NCI-H187 (cell line): ENCODE measurements at places on chromosomes 2 and 18.

DNA sequence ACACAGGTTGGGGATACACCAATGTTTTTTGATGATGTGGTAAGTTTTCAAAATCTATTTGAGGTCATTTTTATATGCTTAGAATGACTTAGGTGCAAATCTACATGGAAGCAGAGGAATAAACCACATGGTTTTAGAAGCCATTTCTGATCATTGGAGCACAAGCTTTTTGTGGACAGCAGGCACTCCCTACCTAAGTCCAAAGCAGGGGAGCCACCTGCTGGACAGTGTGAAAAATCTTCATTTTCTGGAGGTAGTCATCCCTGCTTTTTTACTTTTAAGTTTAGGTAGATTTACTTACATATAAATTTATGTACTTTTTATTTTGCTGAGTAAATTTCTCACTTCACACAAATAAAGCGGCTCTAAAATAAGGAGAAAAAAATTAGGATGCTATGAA, 323.2 kb downstream of the PLCL1 start:
- no peak for DNase-seq

DNA sequence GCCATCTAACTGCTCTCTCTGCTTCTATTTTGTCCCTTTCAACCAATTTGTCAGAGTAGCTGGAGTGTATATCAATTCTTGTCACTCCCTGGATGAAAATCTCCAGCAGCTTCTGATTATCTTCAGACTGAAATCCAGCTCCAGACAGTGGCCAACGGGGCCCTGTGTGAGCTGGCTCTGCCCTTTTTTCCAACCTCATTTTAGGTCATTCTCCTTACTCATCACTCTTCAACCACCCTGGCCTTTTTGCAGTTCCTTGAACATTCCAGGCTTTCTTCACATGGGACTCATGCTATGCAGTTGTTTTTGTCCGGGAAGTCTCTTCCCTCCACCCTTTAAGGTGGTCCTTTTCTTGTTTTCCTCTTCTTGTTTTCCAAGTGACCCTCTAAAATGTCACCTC, 15.4 kb upstream of the FAP start:
- DNase-seq = no peak

DNA sequence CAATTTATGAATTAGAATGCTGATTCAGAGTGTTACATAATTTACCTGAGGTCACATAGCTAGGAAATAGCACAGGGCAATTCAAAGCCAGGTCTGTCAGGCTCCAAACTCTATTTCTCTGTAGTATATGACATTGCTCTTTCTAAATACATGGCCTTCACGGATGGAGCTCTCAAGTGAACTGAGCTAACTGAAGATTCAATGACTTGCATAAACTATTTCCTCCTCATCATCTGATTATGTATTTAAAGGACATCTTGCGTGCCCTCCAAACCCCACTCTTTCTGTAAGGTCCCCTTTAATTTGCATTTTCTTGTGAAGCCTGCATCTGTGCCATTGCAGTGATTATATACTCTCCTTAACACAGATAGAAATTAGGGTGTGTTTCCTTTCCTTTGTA, 537.4 kb upstream of the VRK2 start:
- DNase-seq = no peak

DNA sequence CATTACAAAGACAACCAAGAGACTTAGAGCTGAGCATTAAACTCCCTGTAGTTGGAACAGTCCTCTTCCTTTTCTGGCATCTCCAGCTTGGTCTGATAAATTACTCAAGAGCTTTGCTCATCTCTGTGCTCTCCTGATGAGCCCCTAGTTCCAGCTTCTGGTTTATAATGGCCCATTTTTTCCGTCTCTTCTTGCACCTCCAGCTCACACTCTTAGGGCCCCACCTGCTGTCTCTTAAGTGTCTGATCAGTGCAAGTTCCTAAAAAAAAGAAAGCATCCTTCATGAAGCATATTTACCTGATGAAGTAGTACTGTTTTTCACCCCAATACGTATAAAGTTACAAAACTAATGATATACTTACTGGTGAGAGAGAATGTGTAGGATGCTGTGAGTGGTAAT, 822.9 kb downstream of the RNF144A start:
- no peak for DNase-seq

GRCh38 chr18:72091369-72091768, 452.8 kb downstream of the CBLN2 start:
- DNase-seq = no peak

- no peak for DNase-seq
Observed at GRCh38 chr2:12008425-12009061, 262.1 kb downstream of the LPIN1 start.

- no peak for DNase-seq
Observed at GRCh38 chr2:81195017-81195773, 890.6 kb upstream of the LRRTM1 start.

GRCh38 chr2:144707736-144708326, 187.9 kb upstream of the ZEB2 start:
- DNase-seq = no peak

DNA sequence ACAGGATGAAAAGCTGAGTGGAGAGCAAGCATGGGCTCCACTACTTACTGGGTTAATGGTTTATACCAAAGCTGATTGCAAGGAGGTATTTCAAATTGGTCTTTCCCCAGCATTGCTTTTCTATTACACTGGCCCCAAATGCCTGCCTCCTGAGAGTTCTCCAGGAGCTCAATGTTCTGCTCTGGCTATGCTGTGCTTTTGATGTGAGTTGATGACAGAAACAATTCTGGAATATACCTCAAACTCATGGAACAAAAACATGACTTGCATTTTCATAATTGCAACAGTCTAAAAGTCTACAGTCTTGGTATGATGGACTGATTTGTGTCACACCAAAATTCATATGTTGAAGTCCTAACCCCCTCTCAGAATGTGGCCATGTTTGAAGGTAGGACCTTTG, 258.0 kb downstream of the CDH20 start:
- DNase-seq = no peak

DNA sequence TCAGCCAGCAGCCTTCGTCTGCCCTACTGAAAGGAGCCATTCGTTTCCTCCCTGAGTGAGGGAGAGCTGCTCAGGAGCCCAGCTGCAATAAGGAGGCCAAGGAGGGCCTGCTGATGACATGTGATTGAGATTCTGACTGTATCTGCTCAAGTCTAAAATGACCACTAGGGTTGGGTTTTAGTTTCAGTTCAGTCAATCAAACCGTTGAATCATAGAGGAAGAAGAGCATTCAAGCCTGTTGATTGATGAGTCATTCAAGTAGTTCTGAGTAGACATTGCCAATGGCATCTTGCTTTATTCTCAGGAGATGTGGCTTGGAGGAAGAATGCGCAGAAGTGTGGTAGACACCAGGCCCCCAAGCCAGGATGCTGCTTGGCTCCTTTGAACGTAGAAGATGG, 19.9 kb upstream of the BCL2L11 start:
- DNase-seq = no peak

- no peak for DNase-seq
Observed at GRCh38 chr2:142938240-142938639, 60.8 kb downstream of the KYNU start.

GRCh38 chr2:209526561-209526960, 102.7 kb downstream of the MAP2 start:
- DNase-seq = no peak

DNA sequence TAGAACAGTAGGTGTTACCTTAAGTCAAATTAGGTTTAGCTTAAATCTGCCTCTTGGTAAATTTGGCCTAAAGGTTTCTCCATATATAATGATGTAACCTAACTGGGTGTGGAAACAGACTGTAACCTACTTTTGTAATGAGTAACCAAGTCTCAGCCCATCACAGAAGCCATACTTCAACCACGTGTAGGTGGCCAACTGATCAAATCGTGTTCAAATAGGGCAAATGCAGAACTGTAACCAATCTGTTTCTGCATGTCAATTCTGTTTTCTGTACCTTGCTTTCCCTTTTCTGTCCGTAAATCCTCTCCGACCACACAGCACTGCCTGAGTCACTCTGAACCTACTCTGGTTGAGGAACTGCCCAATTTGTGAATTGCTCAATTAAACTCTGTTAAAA, 34.0 kb upstream of the PLA2R1 start:
- DNase-seq = no peak

- peak; percentile 47 for DNase-seq
Observed at GRCh38 chr2:59249441-59250306, 1008.5 kb upstream of the FANCL start.

GRCh38 chr18:58639751-58640427, 11.0 kb upstream of the ALPK2 start:
- no peak for DNase-seq

- peak; percentile 41 for DNase-seq
Observed at GRCh38 chr18:59900222-59901128, 679 bp downstream of the PMAIP1 start.

- no peak for DNase-seq
Observed at GRCh38 chr18:963276-963675, 58.6 kb downstream of the ADCYAP1 start.

GRCh38 chr2:82811946-82812345, 1647.1 kb downstream of the SUCLG1 start:
- no peak for DNase-seq

- DNase-seq = no peak
Observed at GRCh38 chr2:149692961-149693396, 105.4 kb upstream of the MMADHC start.

GRCh38 chr2:67752969-67753368, 309.8 kb downstream of the C1D start:
- DNase-seq = no peak

DNA sequence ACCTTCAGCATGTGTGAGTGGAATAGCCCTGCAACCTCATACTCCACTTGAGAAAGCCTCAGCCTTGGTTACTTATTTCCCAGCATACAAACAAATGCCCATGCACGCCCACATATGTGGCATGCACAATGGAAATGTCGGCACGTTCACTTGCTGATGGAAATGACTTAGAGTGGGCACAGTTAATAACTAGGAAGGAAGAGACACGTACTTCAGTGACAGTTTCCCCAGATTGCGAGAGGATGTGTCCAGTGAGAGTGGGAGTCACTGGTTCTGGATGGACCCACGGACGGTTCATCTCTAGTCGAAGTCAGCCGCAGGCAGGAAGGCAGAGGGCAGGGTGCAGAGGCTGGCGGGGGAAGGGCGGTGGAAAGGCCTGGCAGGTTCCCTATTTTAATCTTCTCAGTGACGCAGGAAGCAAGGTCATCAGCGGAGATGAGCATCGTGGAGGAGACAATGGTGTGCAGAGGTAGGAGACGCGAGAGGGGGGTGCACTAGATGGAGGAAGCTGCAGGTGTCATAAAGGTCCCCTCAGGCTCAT, 350.7 kb upstream of the MYT1L start:
- DNase-seq = no peak

- no peak for DNase-seq
Observed at GRCh38 chr2:111897924-111898702, at the start of gene MERTK. Gene MERTK, plus strand, starts transcription at chr2:111898607. Its CDS starts 129 bp downstream, at chr2:111898736.

DNA sequence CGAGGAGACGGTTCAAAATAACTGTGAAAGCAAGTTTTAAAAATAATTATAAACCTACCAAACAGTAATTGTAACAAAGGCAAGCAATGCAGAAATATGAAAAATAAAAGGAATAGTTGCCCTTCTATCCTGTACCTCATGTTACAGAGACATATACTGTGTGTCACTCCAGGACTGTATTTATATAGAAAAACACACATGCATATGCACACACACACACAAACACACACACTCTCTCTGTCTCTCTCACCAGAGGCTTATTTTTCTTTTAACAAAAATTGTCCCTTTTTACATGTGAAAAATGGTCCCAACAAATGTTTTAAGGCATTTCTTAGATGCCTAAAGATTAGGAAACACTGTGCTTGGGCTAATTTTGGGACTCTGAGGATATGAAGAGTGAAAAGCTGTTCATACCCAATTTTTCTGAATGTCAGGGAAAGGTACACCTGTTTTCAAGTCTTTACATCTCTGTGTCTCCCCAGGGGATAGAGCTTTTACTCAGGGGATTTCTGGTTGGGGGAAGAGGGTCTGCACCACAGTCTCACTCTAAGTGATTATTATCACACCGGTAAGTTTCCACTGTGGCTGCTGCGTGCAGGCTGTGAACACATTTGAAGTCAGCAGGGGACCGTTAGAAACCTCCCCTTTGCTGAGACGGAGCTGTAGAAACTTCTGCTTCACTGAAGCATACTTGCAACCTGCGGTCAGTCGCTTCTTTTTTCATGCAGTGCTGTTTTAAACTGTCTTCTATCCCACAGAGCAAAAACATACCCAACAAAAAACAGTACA, 51.4 kb upstream of the SPAG16 start:
- no peak for DNase-seq

GRCh38 chr18:45554389-45554737, 60.9 kb upstream of the SLC14A2 start:
- no peak for DNase-seq

DNA sequence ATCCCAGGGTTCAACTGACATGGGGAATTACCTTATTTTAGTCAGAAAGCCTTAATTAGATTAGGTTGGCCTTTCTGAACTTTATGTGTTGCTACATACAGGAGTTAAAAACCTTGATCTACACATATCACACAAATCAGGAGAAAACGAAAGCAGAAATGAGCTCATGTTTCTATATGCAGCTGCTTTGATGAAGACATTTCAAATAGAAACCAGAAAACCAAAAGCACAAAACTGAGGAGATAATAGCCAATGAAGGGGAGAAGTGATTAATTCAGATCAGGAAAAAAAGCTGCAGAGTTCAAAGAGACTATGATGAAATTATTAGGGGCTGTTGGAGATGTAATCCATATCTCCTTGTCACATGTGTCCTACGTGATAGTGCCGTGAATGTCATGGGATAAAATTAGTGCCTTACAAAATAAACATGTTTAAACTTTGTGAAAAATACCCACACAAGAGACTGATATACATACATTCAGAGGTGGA, 255.0 kb downstream of the CAMKMT start:
- DNase-seq = no peak

DNA sequence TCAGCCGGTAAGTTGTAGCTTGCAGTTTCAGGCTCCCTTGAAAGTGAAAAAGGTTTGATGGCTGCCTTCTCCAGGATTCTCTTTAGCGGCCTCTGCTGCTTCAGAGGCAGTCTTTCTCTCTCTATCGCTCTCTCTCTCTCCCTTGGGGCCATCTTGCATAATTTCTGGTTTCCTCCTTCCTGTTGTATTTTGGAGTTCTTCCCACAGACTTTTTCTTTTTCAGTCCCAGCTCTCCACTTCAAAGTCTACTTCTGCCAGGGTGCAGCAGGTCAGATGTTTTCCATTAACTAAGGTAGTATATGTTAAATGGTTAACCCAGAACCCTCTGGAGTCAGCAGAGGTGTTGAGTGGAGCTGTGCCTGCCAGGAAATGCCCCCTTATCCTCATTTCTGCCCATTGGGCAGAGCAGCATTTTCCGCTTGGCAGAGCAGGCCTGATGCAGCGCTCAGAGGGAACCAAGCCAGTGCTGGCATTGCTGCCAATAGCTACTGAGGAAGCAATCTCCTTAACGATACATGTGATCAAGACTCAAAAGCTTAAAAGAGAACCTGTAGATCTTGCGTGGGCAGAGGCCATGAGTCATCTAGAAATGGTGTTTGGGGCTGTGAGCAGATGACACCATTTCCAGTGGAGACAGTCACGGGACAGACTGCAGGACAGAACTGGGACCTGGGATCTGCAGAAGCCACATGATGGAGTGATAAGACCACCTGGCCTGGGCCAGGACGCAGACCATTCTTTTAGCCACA, 20.8 kb downstream of the DBI start:
- DNase-seq = no peak
